ENCODE measurements at places on chromosomes 1 and 21.

DNA sequence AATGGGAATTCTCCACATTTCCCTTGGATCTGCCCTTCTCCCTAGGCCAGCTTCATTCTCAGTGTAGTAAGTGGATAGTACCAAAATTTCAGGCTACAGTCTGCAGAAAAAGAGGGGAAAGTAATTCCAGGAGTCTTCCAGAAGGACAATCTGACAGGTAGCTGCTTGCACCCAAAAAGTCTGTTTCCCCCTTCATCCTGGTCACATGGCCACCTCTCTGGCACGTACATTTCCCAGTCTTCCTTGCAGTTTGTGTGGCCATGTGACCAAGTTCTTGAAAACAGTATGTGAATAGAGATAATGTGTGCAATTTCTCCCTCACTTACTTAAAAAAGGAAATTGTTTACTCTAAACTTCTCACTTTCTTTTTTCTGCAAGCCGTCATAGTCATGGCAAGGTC lies 14.6 kb upstream of the FMO4 start:
- no peak for DNase-seq

DNA sequence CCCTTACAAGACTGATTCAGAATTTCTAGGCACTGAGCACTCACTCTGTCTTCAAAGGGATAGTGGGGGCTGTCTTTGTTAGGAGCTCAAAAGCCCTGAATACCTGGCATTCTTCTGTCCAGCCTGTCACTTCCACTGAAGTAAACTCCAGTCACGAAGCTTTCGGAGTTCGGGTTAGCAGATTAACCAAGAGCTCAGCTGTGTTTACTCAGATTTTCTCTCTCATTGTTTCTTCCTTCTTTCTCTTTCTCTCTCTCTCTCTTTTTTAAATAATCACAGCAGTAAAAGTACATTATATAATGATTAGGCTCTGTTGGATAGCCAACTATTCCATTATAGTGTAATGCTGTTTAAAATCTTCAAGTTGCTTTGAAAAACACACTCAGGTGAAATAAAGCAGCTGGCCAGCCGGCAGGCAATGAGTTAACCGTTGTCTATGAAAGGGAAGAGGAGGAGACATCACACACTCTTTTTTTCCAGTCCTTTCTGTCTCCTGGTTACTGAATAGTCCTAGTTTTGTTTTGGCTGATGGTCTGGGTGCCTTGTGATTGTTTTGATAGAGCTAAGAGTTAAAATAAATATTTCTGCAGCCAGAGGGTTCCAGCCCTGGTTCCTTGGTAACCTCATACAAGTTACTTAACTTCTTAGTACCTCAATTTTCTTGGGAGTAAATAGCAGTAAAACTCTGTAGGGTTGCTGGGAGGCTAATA lies 89.8 kb downstream of the ADSS2 start:
- no peak for DNase-seq

DNA sequence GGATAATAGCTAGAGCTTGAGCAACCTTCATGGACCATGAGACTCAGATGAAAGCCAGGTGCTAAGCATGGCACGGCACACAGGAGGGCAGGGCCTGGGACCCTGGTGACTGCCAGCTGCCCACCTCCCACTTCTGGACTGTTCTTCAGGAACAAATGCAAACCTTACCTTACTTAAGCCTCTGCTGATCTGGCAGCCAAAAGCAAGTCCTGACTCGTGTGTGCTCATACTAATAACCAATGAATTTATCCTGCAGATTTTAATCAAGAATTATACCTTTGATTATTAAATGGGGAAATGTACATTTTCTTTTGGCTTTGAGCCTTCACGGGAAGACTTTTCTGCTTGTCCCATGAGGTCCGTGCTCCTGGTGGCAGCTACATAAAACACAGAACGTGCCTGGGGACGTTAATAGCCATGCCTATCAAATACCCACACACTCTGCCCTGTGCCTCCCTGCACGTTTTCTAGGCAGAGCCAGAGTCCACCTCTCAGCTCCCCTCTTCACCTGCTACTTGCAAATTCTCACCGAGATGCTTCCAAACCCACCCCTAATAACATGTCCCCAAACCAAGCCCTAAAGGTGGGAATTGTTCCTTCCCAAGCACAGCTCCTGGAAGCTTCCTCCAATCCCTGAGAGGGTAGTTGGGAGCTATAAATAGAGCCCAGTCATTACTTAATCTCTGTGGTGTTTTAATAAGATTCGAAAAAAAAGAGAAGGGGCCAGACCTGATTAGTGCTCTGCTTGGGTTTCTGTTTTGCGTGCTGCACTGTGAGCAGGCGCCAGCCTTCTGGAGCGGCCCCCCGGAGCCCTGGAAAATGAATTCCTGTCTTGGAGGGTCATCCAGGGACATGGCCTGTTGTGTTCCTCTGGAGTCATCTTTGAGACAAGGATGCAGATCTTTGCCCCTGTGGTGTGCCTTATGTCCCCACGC lies 33.5 kb downstream of the SLC1A7 start:
- no peak for DNase-seq

DNA sequence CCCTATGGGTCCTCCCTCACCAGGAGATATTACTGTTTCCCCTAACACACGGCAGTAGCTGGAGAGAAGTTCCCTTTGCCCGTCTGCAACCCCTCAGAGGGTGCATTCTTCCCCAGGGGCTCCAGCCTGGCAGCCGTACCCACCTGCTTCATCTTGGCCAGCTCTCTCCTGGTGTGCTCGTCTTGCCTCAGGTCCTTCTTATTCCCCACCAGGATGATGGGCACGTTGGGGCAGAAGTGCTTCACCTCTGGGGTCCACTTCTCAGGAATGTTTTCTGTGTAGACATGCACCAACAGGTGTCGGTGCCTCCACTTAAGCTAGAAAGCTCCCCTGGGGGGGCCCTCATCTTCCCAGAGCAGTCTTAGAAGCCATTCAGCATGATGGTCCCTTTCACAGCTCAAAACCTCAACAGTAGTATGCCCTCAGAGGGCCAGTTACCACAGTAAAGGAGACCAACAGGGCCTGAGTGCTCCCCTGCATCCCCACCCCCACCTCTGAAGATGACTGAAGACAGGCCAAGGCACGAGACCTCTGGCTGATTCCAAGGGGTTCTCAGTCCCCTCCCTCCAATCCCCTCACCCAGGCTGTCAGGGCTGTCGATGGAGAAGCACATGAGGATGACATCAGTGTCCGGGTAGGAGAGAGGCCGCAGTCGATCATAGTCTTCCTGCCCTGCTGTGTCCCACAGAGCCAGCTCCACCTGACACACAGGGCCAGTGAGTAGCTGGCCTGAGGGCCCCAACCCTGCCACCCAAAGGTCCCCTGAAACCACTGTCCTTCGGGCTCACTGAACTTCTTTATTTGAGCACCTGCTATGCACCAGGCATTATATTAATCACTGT lies 4.3 kb downstream of the RHOC start:
- DNase-seq, result no peak

DNA sequence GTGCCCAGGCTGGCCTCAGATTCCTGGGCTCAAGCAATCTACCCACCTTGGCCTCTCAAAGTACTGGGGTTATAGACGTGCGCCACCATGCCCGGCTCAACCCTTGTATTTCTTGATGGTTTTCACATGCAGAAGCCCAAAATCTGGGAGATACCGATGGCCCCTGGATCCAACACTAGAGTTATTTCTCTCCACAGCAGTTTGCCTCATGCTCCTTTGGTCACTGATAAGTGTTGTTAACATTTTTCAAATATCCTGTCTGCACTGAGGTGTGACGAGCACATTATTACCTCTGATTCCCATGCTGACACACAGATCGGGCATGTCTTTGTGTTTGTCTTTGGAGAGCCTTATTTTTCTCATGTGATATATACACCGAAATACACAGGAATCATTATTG lies 107.0 kb downstream of the KIF26B start:
- no peak for DNase-seq

DNA sequence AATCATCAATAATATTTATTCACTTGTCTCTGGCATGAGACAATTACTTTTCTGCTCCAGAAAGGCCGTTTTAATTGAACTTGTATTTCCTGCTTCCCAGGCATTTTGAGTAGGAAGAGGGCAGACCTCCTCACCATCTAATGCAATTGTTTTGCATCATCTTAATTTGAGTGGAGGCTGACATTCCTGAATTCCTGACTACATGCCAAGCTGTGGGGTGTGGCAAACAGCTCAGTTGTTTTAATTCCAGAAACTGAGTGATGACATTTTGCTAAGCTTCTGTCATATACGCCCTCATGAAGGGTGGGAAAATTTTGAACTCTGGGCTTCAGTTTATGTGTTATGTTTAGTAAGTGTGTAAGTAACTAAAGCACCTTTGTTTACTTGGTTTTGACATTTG lies 125.4 kb upstream of the USP25 start:
- no peak for DNase-seq

DNA sequence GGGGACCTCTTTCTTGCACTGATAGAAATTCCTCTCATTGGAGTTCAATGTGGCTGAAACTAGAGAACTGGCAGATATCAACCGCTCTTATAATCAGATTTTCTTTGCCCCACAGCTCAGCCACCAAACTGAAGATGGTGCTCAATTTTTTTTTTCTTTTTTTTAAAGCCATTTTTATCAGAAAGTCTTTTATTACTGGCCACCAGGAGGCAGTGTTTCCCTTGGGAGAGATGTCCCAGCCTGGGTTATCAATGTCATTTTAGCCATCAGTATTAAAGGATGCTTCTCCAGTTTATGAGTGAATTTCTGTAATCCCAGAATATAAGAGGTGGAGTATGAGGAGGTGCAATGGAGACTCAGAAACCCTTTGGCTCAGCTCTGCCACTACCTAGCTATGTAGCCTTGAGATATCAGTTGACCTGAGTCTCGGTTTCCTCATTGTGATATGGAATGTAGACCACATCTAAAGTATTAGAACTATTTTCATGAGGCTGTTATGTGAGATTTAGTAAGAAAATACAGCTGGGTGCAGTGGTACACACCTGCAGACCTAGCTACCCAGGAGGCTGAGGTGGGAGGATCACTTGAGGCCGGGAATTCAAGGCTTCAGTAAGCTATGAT lies 27.6 kb downstream of the CD244 start:
- peak; percentile 61 for DNase-seq

DNA sequence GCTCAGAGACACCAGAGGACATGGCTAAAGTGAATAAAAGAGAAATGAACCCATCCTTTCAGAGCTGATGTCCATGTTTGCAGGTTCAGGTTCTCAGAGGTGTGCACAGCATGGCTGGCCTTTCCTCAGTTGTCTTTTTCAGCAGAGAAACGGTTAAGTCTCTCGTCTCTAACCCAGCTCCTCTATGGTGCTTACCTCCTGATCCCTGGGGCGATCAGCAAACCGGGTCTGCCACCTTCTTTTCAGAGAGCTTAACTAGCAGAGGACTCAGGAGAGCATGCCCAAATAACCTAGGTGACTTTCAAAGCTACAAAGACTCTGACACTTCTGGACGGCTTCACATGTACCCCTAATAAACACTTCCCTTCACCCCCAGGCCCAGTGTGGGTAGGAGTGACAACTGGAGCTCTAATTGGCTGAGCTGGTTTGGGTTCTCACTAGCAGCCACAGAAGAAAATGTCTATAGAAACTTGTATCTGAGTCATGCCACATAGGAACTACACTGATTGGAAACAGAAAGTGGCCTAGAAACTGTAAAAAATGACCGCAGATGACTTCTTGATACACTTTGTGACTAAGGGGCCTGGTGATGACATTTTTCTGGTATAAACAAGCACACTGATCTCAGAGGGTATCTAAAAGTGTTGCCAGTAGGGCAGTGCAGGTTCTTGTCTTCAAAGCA lies at the start of gene AIM2:
Gene AIM2 (minus strand): TSS at position 329 of the 682 bp plus-strand sequence. CDS start 3,267 bp downstream, outside the sequence.
- DNase-seq, result peak; percentile 77

Measured in CD4-positive, alpha-beta T cell treated with Interferon alpha-2 for 1 hour (primary cell).